ENCODE measurements at places on chromosomes 6 and 20.

- no peak for DNase-seq
Observed at GRCh38 chr6:41257369-41258195, 28.9 kb downstream of the TREM1 start.

- DNase-seq = no peak
Observed at GRCh38 chr20:32112841-32113240, 3.3 kb downstream of the TM9SF4 start.

- DNase-seq = no peak
Observed at GRCh38 chr6:32151181-32151862, 417 bp downstream of the PRRT1 start.

DNA sequence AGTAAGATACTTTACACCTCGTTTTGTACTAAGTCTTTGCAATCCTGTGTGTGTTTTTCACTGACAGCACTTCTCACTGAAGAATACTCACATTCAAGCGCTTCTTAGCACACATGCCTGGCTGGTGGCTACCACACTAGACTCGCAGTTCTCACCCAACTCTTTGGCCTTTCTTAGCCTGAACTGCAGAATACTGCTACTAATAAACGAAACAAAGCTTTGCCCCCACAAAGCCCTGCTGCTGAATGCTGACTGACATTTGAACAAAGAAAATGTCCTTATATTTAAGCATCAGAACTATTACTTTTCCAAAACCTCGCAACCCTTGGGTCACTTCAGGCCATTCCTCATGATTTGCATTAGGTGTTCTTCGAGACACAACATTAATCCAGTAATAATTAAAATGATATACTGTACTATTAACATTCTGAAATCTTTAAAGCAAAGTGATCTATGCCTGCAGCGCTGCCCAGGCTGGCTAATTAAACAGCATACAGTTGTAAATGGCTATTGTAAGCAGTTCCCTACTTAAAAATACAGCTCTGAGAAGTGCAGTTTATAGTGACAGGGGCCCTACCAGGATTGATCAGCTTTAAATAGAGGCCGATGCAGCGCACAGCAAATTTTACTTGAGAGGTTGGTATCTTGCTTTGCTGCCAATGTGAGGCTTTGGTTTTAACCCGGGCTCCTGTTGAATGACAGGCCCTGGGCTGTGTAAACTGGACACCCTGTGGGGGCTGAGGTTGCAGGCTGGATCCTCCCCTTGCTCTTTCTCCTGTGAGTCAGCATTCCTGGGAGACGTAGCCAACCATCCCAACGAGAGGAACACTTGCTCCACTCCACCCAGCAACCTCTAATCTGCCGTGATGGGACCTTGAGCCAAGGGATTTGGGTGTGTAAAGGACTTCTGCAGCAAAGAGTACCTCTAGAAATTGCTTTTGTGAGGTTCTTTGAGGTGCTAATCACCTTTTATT lies 899.0 kb downstream of the TFAP2A start:
- DNase-seq = no peak

GRCh38 chr20:1341561-1342265 lies 12.8 kb upstream of the SDCBP2 start:
- DNase-seq = no peak

Data from cortex of kidney (tissue), 1 donor.